ENCODE measurements at places on chromosomes 6 and 20. TPM values are rescaled to one million over a fixed set of nuclear protein-coding genes. Genes with fewer than 3 reads are reported as not detected.

GRCh38 chr6:150528648-150529285 lies 70.9 kb upstream of the PLEKHG1 start:
- DNase-seq: no peak

- DNase-seq: peak; percentile 76
Observed at GRCh38 chr6:56370561-56371211, 123.3 kb upstream of the COL21A1 start.

DNA sequence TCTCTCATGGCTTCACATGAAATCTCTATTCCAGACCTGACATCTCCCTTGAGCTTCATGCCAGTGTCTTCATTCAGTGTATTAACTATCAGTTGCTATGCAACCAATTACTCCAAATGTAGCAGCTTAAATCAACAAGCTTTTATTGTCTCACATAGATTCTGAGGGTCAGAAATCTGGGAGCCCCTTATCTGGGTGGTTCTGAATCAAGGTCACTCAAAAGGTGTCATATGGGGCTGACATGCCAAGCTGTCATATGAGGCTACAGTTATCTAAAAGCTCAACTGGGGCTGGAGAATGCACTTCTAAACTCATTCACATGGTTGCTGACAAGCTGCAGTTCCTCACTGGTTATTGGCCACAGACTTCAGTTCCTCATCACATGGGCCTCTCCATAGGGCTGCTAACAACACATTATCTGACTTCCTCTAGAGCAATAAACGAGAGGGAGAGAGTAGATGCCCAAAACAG lies 7.3 kb upstream of the CGA start:
- no peak for DNase-seq

DNA sequence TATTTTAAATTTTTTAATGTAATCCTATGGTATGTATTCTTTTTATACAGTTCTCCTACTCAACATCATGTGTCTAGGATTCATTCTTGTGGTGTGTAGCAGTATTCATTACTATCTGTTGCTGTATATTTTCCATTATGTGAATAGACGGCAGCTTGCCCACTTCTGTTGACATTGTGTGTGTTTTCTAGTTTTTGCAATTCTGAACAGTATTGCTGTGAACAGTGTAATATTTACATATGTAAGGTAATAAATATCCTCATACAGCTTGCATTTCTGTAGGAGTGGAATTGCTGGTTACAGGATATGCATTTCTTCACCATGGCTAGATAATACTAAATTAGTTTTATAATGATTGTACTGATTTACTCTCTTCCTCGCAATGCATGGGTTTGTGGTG lies 51.9 kb downstream of the SCAF8 start:
- no peak for DNase-seq

DNA sequence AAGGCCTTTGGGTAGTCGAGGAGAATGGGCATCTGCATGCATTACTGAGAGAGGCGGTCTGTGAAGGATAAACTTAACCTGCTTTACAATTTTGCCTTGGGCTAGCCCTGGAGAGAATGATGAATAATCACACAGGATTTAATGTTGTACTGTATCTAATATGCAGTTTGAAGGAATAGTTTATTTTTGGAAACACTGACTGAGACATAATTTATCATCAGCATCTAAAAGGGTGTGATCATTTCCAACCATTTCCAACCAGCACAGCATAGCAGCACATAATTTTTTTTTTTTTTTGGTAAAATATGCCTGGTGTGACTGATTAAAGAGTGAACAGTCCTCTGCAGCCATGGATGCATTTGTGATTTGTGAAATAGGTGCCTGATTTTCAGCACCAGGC lies 519.5 kb downstream of the PHF3 start:
- no peak for DNase-seq

- no peak for DNase-seq
Observed at GRCh38 chr6:14695579-14695978, 550.3 kb upstream of the JARID2 start.

DNA sequence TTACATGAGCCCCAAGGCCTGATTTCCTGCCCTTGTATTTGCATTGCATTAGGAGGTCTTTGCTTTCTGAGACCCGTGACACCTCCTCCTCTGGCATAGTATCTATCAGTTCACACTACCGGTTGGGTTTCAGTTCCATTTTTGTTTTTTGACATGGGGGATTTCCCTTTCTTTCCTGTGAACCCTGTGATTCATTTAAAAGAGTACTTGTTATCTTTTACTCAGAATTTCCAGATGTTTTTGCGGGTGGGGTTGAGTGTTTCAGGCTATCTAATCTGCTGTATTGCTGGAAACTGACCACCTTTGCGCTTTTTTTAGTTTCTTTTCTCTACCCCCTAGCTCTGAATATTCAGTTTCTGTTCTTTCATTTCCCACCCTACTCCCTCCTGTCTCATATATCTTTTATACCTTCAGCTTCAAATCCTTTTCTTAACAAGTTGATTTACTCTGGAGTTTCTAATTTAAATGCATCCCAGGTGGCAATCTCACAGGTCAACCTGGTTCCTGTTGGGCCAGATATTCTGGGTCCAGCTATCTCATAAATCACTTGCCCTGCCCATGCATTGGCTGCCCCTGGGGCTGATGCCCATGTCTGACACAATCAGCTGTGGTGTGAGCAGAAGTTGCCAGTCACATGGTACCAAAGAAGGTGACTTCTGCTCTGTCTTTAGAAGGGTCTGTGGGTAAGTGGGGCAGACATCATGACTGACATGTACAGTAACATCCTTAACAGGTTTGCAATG lies 14.3 kb upstream of the NCOA3 start:
- no peak for DNase-seq

- peak; percentile 32 for DNase-seq
Observed at GRCh38 chr6:110039364-110039980, 61.4 kb downstream of the GPR6 start.

DNA sequence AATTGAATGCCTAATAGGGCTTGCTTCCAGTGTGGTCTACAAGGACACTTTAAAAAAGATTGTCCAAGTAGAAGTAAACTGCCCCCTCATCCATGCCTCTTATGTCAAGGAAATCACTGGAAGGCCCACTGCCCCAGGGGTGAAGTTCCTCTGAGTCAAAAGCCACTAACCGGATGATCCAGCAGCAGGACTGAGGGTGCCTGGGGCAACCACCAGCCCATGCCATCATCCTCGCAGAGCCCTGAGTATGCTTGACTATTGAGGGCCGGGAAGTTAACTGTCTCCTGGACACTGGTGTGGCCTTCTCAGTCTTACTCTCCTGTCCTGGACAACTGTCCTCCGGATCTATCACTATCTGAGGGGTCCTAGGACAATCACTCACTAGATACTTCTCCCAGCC lies 411.5 kb downstream of the TENT5A start:
- no peak for DNase-seq

GRCh38 chr20:54168961-54169862 lies 4.6 kb downstream of the CYP24A1 start:
- DNase-seq: no peak

- no peak for DNase-seq
Observed at GRCh38 chr20:57266291-57267157, at the start of gene BMP7. Gene BMP7 (minus strand): TSS chr20:57266641. CDS start chr20:57266122, 519 bp downstream.

GRCh38 chr6:168089186-168090063 lies 10.4 kb upstream of the FRMD1 start:
- DNase-seq: no peak

DNA sequence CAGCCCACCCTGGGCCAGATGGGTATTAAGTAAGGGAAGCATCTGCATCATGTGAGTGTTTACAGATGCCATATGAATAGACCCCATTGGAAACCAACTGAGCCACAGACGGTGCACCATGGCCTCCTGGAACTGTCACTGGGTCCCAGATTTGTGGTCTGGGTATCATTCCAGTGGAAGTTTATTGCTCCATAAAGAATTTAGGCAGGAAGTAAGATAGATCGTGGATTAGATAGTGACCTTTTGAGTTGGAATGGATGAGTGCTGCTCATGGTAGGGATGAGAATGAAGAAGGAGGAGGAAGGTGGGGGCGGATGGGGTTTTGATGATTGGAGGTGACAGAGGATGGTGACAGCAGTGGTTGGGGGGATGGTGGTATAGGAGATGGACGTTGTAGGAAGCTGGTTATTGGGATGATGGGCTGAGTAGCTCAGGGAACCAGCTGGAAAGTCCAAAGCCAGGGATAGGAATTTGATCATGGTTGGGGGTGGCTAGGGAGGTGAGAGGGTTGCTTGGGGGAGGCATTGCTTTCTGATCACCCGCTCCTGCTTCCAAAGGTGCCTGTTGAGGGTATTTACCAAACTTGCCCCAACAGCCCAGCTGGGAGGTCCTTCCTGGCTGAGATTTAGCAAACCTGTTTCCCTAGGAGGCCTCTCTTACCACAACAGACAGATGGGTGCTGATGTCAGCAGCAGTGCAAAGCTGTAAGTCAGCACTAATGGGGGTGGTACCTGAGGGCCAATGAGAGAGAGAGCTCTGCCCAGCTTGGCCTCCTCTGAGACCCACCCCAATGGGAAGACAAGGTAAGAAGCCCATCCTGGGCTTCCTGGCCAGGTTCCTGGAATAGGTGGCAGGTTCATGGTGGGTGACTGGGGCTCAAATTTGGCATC lies 78.0 kb downstream of the VEGFA start:
- DNase-seq: no peak

The CAPN11 gene
- polyA plus RNA-seq: 0.04 TPM

The COL19A1 gene
- polyA plus RNA-seq: not detected

The CCR6 gene
- polyA plus RNA-seq: not detected

The JPH2 gene
- polyA plus RNA-seq: 2.5 TPM

The BMP2 gene
- 5.0 TPM for polyA plus RNA-seq

The CLDN20 gene
- polyA plus RNA-seq: not detected

The NSFL1C gene
- polyA plus RNA-seq: 23.9 TPM

The LPA gene
- not detected for polyA plus RNA-seq

The ENPP3 gene
- not detected for polyA plus RNA-seq
